ENCODE measurements at places on chromosomes 16 and 17.
A peak's percentile ranks its signal among the peaks of the same experiment; 100 is the strongest.

DNA sequence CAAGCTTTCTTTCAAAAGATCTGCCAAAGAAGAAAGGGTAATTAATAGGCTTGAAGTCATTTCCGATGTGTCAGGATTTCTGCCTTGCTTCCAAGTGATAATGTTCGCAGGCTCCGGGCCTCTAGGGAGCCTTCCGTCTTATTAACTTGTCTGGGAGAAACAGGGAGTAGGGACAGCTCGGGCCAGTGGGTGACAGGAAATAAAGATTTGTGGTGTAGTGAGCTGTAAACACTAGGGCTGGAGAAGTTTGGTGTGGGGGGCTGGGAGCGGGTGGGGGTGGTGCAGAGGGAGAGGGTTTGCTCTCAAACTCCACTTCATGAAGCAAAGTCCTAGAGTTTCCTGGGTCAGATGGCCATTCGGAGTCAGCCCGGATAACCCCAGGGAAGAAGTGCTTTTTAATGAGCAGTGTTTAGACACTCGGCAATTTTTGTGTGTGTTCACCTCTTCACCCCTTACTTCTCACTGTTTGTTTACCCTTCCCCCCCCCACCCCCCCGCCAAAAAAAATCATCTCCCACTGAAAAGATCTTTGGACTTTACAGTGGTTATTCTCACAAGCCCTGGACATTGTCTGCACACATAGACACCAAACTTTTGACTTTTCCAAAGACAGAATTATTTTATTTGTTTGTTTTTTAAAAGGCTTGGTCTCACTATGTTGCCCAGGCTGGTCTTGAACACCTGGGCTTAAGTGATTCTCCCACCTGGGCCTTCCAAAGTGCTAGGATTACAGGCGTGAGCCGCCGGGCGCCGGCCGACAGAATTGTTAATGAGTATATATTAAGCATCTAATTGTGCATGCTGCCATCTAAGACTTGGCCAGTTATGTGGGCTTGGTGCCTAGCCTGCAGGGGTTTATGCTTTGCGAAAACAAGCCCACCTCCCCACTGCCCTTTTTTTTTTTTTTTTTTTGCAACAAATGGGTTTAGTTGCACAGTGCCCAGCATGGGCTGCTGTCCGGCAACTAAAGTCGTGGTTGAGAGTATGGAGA lies 196.4 kb downstream of the CCDC182 start:
- DNase-seq = no peak

DNA sequence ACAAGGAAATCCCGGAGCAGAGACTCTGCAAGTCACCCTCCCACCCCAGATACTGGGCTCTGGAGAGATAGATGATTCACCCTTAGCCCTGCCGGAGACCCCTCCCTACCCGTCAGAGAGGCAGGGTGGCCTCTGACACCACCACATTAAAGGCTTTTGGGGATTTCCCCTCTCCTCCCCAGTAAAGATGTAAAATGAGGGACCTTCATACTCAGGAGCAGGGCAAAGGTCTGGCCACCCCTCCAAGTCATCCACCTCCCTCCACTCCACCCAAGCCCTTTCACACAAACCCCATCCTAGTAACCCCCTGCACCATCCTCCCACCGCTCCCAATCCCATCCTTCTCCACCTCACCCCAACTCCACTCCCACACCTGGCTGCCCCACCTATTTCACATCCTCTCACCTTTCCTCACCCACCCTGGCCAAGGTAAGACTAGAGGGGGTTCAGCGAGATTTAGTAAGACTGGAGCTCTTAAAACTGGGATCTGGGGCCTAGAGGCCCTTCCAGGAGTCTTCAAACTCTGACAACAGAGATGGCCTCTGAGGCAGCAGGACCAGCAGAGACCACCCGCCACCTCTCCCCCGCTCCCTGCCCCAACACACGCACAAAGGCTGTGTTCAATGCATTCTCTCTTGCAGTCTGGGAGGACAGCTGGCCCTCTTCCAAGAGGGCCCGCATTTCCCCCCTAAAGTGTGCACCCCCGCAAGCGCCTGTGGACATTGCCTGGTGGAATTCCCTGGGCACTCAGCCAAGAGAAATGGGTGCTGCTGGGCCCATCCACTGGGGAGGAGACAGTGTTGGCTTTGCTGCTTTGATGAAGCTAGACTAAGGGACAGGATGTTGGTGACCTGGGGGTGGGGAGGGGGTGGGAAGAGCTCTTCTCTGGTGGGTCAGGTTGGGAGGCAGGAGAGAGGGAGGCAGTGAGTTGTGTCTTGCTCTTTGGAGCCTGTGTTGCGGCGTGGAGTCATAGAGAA lies 1.1 kb downstream of the ABAT start:
- DNase-seq = peak; percentile 51

GRCh38 chr16:23216658-23217246 lies 34.2 kb downstream of the SCNN1G start:
- DNase-seq = no peak

DNA sequence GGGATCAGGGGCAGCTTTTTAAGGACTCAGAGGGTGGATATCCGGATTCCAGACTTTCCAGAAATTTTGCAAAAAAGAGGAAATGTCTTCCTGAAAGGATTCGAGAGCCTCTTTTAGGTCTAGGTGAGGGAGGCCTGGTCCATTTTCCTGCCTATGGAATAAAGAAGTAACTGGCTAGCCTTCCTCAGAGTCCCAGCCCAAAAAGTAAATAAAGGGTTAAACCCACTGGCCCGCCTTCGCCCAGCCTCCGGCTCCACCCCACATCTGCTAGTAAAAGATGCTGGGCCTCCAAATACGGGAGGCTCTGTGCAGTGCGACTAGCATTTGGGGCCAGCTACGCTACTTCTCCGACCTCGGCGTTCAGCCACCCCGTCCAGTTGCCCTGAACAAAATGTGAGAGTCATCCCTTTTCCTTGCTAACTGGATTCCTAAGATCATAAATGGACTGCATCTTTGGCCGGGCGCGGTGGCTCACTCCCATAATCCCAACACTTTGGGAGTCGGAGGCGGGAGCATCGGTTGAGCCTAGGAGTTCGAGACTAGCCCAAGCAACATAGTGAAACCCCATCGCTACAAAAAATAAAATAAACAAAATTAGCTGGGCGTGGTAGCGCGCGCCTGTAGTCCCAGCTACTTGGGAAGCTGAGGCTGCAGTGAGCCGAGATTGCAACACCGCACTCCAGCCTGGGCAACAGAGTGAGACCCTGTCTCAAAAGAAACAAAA lies 824 bp upstream of the MPP2 start:
- DNase-seq = no peak

- no peak for DNase-seq
Measured at GRCh38 chr17:41324180-41325075, 8.9 kb upstream of the KRTAP17-1 start.

GRCh38 chr16:526181-527014 lies 1.1 kb upstream of the CAPN15 start:
- DNase-seq = no peak

GRCh38 chr17:16947470-16947869 lies 24.4 kb downstream of the TNFRSF13B start:
- DNase-seq = no peak

- DNase-seq = no peak
Measured at GRCh38 chr17:17729620-17730249, 48.5 kb downstream of the RAI1 start.

DNA sequence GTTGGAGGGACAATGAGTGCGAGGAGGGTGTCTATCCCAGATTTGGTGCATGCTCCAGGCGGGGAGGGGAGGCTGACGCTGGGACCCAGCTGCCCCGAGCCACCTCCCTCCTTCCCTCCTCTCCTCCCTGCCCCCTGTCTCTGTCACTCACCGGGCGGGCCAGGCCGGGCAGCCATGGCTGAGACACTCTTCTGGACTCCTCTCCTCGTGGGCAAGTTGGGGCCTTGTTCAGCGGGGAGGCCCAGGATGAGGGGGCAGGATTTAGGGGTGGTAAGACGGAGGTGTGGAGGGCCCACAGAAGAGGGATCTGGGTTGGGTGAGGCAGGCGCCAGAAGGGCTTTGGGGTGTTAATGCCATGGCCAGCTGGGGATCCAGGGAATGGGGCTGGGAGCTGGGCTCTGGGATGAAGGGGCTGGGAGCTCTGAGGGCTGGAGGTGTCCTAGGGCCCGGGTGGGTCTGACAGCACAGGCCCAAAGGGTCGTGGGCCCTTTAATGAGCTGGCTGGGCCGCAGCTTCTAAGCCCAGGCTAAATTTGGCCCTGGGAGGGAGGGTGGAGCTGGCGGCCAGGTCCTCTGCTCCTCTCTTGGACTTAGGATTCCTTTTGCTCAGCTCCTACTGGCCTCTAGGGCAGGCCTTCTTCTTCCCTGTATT lies at the start of gene SGCA:
SGCA (plus strand) TSS at position 139 of the 651 bp plus-strand sequence; CDS start at position 175, 36 bp downstream.
- no peak for DNase-seq

GRCh38 chr16:23509782-23510163 lies 521 bp downstream of the GGA2 start:
- peak; percentile 10 for DNase-seq

DNA sequence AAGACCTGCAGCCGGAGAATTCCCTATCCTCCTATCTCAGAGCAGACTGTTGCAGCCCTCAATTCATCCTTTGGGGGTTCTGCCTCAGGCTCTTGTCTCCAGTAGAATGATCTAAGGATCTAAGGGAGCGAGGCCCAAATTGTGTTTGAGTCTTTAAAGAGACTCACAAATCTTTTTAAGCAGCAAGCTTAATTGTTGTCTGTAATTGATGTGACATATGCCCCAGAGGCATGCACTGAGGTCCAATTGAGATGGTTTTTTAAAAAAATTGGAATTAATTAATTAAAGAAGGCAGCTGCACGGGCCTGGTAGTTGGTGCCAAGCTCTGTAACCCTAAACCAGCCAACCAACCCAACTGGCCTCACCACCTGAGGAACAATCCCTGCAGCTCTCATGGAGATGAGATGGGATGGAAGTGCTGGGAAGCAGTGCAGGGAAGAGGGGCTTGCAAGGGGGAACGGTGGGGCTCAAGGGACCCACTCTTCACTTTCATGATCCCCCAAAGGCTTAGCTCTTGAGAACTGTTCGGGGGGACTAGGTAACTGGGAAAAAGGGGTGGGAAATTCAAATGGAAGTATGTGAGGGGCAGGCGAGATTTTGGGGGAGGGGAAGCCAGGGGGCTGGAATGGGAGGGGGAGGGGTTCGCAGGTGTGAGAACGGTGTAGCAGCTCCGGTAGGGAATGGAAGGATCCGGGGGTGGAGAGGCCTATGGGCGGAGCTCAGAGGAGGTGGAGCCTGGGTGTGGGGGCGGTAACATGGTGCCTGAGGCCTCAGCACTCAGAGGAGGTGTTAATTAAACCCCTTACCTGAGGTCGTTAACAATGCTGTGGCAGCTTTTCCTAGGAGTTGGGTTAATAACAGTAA lies 9.2 kb upstream of the ZNF652 start:
- no peak for DNase-seq

GRCh38 chr17:66636111-66636510 lies 198.8 kb upstream of the CACNG5 start:
- DNase-seq = no peak

DNA sequence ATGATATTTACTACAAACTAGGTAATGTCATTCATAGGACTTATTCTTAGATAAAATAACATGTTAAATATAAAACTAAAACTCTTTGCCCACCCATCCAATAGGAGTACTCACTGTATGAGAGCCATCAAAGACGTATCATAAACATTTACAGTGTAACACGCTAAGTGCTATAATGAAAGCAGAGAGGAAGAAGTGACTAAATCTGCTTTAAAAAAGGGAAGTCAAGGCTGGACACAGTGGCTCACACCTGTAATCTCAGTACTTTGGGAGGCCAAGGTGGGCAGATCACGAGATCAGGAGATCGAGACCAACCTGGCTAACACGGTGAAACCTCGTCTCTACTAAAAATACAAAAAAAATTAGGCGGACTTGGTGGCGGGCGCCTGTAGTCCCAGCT lies 32.4 kb downstream of the SPAG9 start:
- no peak for DNase-seq

DNA sequence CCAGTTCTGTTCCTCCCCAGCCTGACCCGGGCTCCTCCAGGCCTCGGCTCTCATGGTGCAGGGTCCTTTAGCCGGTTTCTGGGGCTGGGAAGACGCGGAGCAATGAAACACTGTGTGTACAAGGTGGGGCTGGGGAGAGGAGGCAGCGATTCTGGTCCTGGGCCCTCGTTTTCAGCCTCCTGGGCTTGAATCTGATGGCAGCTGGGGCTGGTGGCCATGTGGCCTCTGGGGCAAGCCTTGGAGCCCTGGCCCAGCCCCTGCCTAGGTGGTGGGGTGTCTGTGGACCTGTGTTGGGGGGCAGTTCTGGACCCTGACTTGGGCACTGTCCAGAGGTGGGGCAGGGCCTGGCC lies 4.1 kb downstream of the FOXJ1 start:
- DNase-seq = no peak

GRCh38 chr17:76492989-76493501 lies 8.2 kb downstream of the RHBDF2 start:
- DNase-seq = peak; percentile 45

DNA sequence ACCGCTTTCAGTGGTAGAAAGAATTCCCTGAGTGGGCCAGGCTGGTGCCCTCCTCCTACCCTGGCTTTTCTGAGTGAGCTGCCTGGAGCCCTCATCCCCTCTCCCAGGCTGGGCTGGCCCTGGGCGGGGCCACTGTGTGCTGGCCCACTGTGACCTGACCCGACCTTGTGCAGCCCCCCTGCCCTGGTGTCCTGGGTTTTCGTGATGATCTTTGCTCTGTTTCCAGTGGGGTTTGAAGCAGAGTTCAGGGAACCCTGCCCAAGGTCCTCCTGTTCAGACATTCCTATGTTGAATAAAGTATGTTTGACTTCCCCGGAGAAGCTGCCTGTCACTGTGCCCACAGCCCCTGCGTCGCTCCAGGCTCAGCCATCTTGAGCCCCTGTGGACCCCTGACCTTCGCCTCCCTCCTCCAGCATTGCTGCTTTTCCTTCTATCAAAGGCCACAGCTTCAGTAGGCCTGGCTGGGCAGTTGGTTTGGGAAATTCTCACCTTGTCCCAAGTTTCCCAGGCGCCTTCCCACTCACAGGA lies 13.7 kb upstream of the NAGLU start:
- DNase-seq = no peak

GRCh38 chr16:705431-706188 lies at the start of gene FBXL16:
TSS of gene FBXL16 (minus strand) at chr16:705801. CDS start at chr16:697405, 8,396 bp downstream.
- no peak for DNase-seq

GRCh38 chr16:29743475-29743826 lies 2.3 kb downstream of the C16orf54 start:
- DNase-seq = no peak

- DNase-seq = no peak
Measured at GRCh38 chr17:14197057-14197456, 39.6 kb downstream of the CDRT15 start.

- no peak for DNase-seq
Measured at GRCh38 chr17:18117533-18117932, 9.0 kb downstream of the MYO15A start.

- no peak for DNase-seq
Measured at GRCh38 chr17:79050551-79050950, 24.1 kb upstream of the ENGASE start.

DNA sequence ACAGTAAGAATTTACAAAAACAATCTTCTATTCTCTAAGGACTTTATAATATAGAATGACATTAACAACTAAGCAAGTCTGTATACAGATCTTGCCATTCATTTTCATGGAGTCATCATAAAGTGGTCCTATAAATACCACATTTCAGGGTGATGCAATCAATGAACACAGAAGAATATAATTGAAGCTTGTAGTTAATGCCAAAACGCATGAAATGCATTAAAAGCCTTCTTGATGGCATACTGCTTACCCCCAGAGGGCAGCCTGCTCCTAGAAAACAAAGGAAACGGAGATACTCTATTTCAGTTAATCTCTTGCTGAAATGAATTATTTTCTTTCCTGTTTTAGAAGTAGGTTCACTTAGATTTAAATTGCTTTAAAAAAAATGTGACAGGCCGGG lies 45.2 kb upstream of the STAC2 start:
- no peak for DNase-seq
